Kidney (tissue), 22 donors: ENCODE measurements at places on chromosomes 16 and 17. TPM values are rescaled to one million over a fixed set of nuclear protein-coding genes. Genes with fewer than 3 reads are reported as not detected.
A peak's percentile ranks its signal among the peaks of the same experiment; 100 is the strongest.

GRCh38 chr16:11603331-11603750 lies 16.6 kb upstream of the LITAF start:
- no peaks in the 10 kb centered on the region for H3K4me1 ChIP-seq
- no peak overlapping the region for H3K4me3 ChIP-seq
- no peaks in the 10 kb centered on the region for H3K27me3 ChIP-seq
- H3K36me3 ChIP-seq, result no peaks in the 10 kb centered on the region
- no peak overlapping the region for H3K27ac ChIP-seq

DNA sequence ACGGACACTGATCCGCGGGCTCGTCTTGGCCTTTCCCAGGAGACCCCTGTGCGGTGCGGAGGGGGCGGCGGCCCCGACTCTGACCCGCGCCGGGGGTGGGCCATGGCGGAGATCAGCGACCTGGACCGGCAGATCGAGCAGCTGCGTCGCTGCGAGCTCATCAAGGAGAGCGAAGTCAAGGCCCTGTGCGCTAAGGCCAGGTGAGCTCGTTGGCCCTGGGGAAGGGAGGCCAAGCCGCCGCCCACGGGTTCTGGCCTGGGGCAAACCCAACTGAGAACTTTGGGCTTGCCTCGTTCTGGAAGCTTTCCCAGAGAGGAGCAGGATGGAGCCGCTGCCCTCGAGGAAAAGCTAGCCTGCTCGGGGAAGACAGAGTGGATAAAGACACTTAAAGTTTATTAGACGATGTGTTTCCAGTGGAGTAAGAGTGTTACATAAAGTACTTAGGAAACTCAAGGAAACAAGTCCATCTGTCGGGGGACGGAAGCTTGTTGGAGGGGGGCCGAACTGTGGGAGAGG lies 540 bp downstream of the PPP4C start:
- H3K4me3 ChIP-seq, result peak overlapping the region; percentile 77
- no peak for DNase-seq
- peaks cover 22% of the 10 kb centered on the region for H3K4me1 ChIP-seq
- H3K27ac ChIP-seq, result peak overlapping the region; percentile 82
- H3K36me3 ChIP-seq, result no peaks in the 10 kb centered on the region

DNA sequence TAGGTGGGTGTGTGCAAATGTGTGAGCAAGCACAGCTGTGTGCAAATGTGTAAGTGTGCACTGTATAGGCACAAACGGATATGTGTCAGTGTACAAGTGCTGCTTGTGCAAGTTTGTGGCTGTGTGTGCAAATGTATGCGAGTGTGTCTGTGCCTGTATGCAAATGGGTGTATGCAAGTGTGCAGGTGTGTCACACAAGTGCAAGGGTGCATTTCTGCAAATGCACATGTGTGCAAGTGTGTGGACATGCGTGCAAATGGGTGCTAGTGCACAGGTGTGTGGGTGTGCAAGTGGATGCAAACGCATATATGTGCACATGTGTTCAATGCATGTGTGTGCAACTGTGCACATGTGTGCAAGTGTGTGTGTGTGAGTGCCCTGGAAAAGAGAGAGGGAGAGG lies 76.5 kb upstream of the TNRC6C start:
- DNase-seq, result no peak
- no peaks in the 10 kb centered on the region for H3K36me3 ChIP-seq
- peak overlapping the region; percentile 13 for H3K4me3 ChIP-seq
- H3K27me3 ChIP-seq, result no peaks in the 10 kb centered on the region

DNA sequence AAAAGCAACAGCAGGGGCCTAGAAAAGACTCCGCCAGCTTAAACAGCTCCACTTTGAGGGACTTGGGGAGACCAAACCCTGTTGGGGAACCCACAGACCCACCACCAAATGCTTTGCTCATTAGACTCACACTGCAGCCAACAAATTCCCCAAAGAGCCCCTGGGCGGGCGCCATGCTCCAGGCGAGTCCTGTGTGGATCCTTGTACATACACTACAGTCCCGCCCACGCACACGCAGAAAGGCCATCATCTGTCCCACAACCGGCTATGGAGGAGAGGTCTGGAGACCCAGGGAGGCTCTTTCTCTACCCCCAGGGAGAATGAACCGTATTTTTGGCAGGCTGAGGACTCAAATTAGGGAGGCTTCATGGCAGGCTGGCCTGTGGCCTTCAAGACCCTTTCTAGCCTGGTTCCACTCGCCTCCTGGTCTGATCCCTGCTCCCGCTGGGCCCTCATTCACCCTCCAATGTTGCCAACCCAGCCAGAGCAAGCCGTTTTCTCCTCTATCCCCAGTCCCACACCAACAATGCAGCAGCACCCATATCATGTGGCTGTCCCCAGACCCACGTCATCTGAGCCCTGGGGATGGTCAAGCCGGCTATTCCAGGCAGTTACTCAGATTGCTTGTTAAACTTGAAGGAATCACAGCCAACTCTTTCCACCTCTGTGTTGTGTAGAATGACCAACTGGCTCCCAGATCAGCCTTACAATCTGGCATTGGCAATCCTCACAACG lies 27.2 kb downstream of the ZNF423 start:
- H3K4me1 ChIP-seq, result peaks cover 3% of the 10 kb centered on the region
- DNase-seq, result no peak
- no peak overlapping the region for H3K27ac ChIP-seq
- H3K36me3 ChIP-seq, result no peaks in the 10 kb centered on the region

GRCh38 chr16:1078579-1079021 lies 6.1 kb downstream of the SSTR5 start:
- H3K4me3 ChIP-seq, result no peak overlapping the region
- no peaks in the 10 kb centered on the region for H3K4me1 ChIP-seq
- no peaks in the 10 kb centered on the region for H3K27me3 ChIP-seq
- DNase-seq, result peak; percentile 92
- H3K36me3 ChIP-seq, result no peaks in the 10 kb centered on the region

- H3K4me3 ChIP-seq, result no peak overlapping the region
- H3K27ac ChIP-seq, result no peak overlapping the region
- peaks cover 6% of the 10 kb centered on the region for H3K36me3 ChIP-seq
- DNase-seq, result no peak
These were observed 5.4 kb downstream of the HELZ start for GRCh38 chr17:67239597-67239996.

GRCh38 chr16:30753596-30753995 lies 5.4 kb downstream of the PHKG2 start:
- no peak overlapping the region for H3K27ac ChIP-seq
- H3K27me3 ChIP-seq, result no peaks in the 10 kb centered on the region
- peaks cover 12% of the 10 kb centered on the region for H3K36me3 ChIP-seq
- H3K4me1 ChIP-seq, result no peaks in the 10 kb centered on the region
- H3K4me3 ChIP-seq, result no peak overlapping the region

DNA sequence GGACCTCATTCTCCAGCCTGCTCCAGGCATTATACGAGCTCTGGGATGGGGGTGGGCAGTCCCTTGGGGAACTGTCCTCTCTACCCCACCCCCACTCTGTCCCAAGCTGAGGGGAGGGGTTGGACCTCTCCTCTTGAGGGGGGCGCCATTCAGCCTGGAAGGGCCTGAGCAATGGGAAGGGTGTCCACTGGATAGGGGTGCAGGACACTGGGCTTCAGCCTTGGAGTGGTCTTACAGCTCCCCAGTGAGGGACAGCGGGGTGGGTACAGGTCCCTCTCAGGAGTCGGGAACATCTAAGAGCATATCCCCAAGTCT lies 9.5 kb upstream of the CBX8 start:
- H3K27me3 ChIP-seq, result peaks cover 76% of the 10 kb centered on the region
- no peaks in the 10 kb centered on the region for H3K36me3 ChIP-seq
- DNase-seq, result no peak
- no peak overlapping the region for H3K27ac ChIP-seq
- no peaks in the 10 kb centered on the region for H3K4me1 ChIP-seq

DNA sequence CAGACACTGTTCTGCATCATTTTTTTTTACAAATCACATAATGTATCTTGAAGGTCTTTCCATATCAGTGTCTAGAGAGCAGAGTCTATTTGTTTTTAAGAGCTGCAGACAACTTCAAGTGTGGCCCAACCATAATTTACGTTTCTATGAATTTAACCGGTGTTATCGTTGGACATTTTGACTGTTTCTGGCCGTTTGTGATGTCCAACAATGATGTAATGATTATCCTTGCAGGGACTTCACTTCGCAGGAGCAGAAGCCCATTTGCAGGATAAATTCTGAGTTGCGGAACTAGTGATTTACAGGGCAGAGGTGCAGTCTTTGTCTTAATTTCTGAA lies 26.9 kb upstream of the HLF start:
- H3K27me3 ChIP-seq, result no peaks in the 10 kb centered on the region
- peak overlapping the region; percentile 46 for H3K4me3 ChIP-seq
- no peak for DNase-seq
- H3K36me3 ChIP-seq, result no peaks in the 10 kb centered on the region

GRCh38 chr16:11698271-11698689 lies 30.0 kb downstream of the SNN start:
- no peaks in the 10 kb centered on the region for H3K27me3 ChIP-seq
- peaks cover 44% of the 10 kb centered on the region for H3K36me3 ChIP-seq
- no peak overlapping the region for H3K27ac ChIP-seq
- no peak for DNase-seq
- H3K4me3 ChIP-seq, result no peak overlapping the region

DNA sequence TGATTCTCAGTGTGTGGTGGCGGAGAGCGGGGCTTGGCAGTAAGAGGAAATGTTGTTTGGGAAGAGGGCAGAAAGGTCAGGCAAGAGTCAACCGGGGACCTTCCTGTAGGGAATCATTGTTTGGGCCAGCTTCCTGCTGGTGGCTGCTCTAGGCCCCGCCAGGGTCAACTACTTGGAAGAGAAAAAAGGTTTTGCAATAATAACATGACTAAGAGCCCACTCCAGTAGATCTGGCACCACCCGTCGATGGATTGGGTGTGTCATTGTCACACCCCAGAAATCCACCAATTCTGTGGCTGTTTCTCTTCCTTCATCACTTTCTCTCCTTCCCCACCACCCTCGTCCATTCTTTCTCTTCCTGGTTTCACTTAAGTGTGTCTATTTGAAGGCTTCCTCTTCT lies 4.2 kb upstream of the KRT24 start:
- no peaks in the 10 kb centered on the region for H3K36me3 ChIP-seq
- H3K4me1 ChIP-seq, result no peaks in the 10 kb centered on the region
- no peak overlapping the region for H3K27ac ChIP-seq
- H3K27me3 ChIP-seq, result no peaks in the 10 kb centered on the region
- H3K4me3 ChIP-seq, result no peak overlapping the region
- no peak for DNase-seq

GRCh38 chr17:55144518-55144917 lies 120.2 kb upstream of the HLF start:
- H3K27ac ChIP-seq, result no peak overlapping the region
- H3K4me1 ChIP-seq, result no peaks in the 10 kb centered on the region
- no peaks in the 10 kb centered on the region for H3K27me3 ChIP-seq
- no peak overlapping the region for H3K4me3 ChIP-seq
- DNase-seq, result no peak

DNA sequence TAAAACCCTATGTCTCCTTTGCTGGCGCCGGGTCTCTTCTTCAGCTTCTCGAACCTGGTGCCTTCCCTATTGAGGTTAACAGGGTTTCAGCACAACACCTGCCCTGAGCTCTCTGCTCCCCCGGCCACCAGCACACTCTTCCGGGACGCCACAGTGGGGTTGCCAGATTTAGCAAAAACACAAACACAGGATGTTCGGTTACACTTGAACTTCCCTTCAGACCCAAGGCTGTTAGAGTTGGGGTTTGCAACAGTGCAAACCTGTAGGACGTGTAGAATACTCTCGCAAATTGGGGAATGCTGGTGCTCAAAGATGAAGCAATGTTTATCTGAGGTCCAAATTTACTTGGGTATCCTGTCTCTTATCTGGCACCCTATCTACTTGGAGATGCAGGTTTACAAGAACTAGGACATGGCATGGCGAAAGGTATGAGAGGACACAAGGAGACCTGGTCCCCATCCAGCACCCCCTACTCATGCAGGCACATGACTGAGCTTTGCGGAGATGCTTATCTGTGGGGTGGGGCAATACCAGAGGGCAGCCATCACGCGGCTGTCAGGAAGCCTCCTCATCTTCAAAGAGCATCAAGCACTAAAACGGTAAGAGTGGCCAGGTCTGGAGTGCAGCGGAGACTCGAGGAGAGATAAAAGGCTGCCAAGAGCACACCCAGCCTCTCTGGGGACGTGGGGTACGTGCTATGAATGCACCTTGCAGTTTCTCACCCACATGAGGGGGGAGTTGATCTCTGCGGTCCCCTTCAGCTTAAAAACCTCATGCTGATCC lies 52.8 kb downstream of the SDK2 start:
- H3K27ac ChIP-seq, result no peak overlapping the region
- H3K4me3 ChIP-seq, result no peak overlapping the region
- no peaks in the 10 kb centered on the region for H3K36me3 ChIP-seq
- DNase-seq, result no peak

DNA sequence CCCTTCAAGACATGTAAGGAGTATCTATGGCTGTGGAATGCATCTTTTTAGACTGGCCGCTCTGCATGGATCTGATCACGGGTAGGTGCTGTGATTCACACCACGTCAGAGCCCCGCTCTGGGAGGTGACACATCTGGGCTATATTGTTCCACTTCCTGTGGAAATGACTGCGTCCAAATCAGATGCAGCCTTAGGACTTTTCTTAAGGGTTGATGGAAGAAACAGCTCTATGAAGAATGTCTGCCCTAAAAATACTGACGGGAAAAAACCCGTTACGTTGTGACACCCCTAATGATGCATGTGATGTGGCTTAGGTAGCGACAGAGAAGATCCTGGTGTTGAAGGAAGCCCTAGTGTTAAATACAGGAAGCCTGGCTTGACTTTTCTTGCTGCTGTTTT lies 12.2 kb downstream of the BANP start:
- no peaks in the 10 kb centered on the region for H3K27me3 ChIP-seq
- H3K27ac ChIP-seq, result no peak overlapping the region
- no peak for DNase-seq
- H3K4me1 ChIP-seq, result peaks cover 11% of the 10 kb centered on the region

DNA sequence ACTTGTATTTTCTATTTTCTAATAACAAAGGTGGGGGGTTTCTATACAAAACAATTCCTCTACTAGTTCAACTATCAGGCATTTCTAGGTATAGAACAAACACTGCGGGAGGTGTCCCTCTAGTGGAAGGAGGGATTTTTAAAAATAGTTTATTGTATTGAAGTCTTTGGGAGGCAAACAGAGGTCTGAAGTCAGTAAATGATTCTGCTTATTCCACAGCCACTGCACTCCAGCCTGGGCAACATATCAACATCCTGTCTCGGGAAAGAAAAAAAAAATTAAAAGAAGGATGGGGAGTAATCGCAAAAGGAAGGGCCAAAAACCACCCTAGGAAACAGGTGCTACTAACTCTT lies 648 bp upstream of the ERCC4 start:
- peak overlapping the region; percentile 43 for H3K4me3 ChIP-seq
- no peak overlapping the region for H3K27ac ChIP-seq
- no peak for DNase-seq
- H3K27me3 ChIP-seq, result no peaks in the 10 kb centered on the region
- H3K4me1 ChIP-seq, result peaks cover 9% of the 10 kb centered on the region

- H3K4me3 ChIP-seq, result no peak overlapping the region
- DNase-seq, result peak; percentile 54
- no peaks in the 10 kb centered on the region for H3K36me3 ChIP-seq
- H3K27me3 ChIP-seq, result no peaks in the 10 kb centered on the region
These were observed 120.5 kb downstream of the ZFHX3 start for GRCh38 chr16:72927199-72928089.

Gene SLC22A31
- total RNA-seq, result 1.8 TPM

Gene TCAP
- total RNA-seq, result 1.5 TPM

- no peaks in the 10 kb centered on the region for H3K4me1 ChIP-seq
- no peak overlapping the region for H3K27ac ChIP-seq
- DNase-seq, result no peak
These were observed 86.1 kb downstream of the KCNJ12 start for GRCh38 chr17:21462237-21462636.

- H3K4me1 ChIP-seq, result peaks cover 3% of the 10 kb centered on the region
- DNase-seq, result no peak
- no peaks in the 10 kb centered on the region for H3K27me3 ChIP-seq
- H3K36me3 ChIP-seq, result no peaks in the 10 kb centered on the region
These were observed 121.7 kb upstream of the SDK2 start for GRCh38 chr17:73765824-73766563.

Gene ZNF469
- 1.6 TPM for total RNA-seq
